ENCODE measurements at places on chromosomes 2 and 18.

DNA sequence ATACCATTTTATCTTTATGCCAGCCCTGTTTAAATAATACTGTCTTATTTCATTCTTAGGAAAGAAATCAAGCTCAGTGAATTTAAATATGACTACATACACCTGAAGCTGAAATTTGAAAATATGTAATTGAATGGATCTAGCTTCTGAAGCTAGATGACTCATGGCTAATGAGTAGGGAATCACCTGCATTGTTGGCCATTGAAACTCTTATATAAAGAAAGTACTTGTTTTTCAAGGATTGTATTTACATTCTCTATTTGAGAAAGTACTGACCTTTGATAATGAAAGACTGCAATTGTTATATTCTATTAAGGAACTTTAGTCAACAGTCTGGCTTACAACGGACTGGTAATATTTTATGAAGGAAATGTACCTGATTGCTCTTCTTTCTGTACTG is 346.7 kb upstream of the LRATD1 start:
- DNase-seq = no peak

- no peak for DNase-seq
Observed at GRCh38 chr2:147850838-147851237, 6.0 kb downstream of the ACVR2A start.

- no peak for DNase-seq
Observed at GRCh38 chr2:43040084-43040854, 186.1 kb downstream of the ZFP36L2 start.

- no peak for DNase-seq
Observed at GRCh38 chr18:68840554-68841263, 42.8 kb downstream of the CCDC102B start.

DNA sequence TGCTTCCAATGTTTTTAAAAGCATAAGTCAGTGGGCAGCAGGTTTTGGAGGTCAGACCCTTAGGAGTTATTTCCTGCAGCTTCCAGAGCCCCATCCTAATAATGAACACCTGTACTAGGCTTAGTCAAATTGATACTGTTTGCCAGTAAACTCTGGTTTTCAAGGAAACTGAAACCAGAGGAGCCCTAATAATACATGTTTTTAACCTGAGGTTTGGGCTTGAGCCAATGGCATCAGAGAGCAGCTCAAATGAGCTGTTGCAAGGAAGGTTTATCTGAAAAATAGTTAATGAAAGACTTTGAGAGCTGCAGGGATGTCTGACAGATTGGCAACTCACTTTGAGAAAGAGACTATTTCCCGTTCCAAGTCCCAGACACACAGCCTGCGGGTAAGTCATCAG is 54.6 kb downstream of the DCC start:
- DNase-seq = no peak

DNA sequence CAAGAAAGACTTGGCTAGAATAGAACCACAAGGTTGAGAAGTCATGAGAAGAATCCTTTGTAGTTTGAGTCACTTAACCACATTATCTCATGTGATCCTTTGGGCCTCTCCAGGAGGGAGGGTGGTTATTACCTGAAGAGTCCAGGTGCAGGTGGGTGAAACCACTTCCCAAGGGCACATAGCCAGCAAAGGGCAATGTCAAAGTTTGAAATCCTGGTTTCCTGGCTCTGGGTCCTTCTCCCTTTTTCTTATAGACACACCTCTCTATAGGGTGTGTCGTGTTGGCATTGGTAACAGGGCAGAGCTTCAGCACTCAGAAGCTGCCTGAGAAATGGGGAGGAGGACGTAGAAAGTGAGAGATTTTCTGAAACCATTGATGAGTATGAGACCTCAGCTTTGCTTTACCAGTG is 137.9 kb downstream of the MGAT5 start:
- DNase-seq = peak; percentile 54

GRCh38 chr18:47604021-47604420 is 326.4 kb downstream of the SMAD2 start:
- no peak for DNase-seq

DNA sequence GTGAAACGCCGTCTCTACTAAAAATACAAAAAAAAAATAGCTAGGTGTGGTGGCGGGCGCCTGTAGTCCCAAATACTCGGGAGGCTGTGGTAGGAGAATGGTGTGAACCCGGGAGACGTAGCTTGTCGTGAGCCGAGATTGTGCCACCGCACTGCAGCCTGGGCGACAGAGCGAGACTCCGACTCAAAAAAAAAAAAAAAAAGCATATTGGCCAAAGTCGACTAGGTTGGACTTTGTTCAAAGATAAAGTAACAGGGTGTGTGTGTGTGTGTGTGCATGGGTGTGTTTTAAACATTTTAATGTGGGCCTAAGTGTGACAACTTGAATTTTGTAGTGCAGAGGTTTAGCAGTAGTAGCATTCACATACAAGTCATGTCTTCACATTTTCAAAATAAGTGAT is 11.7 kb downstream of the GEMIN6 start:
- no peak for DNase-seq

DNA sequence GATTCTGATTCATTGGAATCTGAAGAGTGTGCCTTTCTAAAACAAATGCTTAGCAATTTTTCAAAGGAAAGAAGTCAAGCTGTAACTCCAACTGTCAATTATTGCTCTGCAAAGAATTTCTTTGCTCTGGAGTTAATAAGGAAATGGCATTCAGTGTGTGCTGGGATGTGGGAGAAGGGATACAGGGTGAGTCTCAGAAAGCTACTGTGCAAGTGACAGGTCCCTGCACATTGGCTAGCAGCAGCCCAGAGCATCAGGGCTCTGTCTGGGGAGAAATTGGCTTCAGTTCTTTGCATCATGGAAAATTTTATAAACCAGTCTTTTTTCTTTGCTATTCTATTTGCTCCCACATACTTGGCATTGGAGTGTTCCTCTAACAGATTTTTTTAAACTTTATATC is 1.1 kb upstream of the SYT4 start:
- DNase-seq = no peak

DNA sequence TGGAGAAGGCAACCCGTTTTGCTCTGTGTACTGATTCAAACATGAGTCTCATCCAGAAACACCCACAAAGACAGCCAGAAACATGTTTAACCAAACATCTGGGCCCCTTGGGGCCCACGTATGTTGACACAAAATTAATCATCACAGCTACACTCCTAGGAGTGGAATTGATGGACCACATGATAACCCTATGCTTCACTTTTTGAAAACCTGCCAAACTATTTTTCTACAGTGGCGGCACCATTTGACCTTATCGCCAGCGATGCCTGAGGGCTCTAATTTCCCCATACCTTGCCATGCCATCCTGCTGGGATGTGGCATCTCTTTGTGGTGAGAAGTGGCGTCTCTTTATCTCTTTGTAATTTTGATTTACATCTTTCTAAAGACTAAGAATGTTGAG is 38.5 kb downstream of the PSMG2 start:
- no peak for DNase-seq

- DNase-seq = no peak
Observed at GRCh38 chr18:47403317-47403716, 151.9 kb upstream of the SKOR2 start.

GRCh38 chr2:231144896-231145295 is 20.1 kb upstream of the HTR2B start:
- DNase-seq = no peak

DNA sequence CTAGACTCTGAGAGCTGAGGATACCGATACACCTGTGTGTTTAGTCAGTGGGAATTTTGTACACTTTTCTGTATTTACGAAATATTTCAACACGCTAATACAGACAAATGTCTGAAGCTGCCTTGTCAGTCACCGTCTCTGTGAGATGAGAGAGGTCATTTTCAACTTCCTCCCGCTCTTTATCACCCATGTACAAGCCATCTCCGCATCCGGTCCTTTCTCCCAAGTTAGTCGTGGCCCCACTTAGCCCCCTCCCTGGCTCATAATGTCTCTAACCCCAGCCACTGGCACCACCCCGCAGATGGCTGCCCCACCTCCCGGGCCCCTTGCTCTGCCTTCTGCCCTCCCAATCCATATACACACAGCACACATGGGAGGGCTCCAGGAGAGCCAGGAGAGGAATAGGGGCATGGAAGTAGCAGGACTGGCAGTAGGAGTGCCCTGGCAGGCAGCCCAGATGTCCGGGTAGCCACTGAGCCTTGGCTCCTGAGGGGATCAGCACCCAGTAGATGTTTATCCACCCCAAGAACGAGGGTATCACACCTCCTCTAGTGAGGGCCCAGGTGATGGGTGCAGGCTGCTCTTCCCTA is 2.0 kb upstream of the RUFY4 start:
- no peak for DNase-seq

DNA sequence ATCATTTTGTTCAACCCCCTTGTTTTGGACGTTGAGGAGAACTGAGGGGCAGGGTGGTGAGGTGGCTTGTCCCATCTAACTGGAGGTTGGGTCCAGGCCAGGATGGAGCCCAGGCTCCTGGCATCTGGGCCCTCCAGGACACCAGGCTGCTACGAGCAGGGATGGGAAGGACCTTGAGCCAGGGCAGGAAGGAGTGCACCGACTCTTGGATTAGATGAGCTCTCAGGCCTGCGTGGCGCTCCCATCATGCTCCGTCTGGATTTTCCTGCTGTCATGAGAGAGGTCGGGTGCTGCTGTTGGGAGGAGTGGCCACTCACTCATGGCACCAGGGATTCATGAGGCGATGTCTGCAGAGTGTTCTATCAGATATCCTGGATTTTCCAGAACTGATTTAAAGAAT is 18.3 kb upstream of the ALLC start:
- DNase-seq = no peak

- no peak for DNase-seq
Observed at GRCh38 chr18:52045946-52046675, 293.9 kb upstream of the DCC start.

DNA sequence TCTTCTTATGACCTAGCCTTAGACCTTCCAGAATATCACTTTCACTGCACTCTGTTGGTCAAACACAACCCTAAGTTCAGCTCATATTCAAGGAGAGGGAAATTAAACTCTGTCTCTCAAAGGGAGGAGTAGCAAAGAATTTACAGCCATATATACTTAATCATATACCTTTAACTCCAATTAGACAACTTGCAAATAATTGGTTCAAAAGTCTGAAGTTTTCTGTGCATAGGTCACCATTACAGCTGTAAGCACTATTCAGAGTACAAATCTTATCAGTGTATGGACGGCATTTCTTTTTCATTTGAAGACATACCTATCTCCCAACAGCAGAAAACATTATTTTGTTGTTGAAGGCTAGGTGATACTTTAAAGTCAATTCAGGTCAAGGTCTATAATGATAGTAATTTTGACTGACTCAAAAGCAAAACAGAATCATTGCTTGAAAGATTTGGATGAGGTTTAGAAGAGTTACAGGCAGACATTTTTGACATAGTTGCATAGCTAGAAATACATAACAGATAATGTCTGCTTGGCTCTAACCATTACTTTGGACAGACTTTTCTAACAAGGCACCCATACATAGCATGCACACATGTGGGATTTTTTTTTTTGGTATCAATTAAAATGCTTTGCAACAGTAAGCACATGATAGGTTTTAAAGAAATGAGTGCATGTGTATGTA is 131.5 kb downstream of the CPS1 start:
- DNase-seq = no peak

DNA sequence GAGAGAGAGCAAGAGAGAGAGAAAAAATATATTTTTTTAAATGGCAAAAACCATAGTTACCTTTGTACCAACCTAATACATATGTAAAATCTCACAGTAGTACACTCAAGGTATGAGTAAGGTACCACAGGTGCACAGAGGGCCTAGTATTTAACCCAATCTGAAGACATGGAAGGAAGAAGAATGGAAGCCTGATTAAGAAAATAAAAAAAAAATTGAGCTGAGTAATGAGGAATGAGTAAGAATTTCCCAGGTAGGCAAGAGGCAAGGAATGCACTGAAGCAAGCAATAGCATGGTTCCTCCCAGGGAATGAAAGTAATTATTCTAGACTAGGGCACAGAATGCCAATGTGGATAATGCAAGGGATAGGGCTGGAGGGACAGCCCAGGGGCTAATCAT is 294.2 kb downstream of the FIGN start:
- no peak for DNase-seq

DNA sequence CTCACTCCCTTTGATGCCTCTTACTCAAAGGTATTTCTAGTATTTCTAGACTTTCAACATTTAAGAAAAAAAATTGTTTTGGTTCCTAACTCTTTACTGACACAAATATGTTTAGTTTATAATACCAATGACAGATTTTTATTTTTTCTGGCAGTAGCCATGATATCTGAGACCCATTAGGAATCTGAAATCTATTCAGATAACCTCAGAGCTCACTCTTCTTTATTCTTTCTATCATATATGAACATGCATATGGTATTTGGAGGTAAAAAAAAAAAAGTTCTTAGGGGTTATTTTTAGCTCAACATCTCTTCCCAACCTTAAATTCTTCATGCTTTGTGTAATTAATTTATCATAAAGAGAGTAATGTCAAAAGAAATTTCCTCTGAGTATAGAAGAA is 465.5 kb downstream of the CDH2 start:
- no peak for DNase-seq

DNA sequence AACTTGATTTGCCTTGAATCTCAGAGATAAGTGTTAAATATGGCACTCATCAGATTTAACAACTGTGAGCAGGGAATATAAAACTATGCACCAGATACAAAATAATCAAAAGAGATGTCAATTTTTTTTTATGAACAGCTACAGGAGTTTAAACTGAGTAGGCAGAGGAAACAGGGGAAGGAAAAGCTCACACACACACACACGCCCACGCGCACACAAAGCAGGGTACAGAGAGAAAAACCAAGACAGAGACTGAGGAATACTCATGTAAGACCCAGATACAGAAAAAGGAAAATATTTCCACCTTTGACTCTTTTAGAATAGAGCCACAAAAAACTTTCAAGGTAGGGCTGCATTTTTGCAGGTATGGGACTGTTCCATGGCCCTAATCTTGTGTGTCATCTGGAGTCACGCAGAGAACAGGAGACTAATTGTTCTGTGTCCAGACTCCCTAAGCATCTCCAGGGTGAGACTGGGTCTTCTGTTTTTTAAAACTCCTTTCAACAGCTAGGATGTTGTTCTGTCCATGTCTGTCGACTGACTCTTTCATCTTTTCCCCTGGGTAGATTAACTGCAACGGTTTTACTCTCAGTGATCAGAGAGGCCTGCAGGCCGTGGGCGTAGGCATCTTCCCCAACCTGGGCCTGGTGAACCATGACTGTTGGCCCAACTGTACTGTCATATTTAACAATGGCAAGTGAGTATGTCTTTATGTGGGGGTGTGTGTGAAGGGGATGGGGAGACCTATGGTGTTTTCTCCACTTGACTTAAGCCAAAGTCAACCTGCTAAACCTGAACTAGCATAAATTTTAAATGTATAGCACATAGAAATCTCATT is 23.0 kb downstream of the SMYD1 start:
- DNase-seq = no peak

DNA sequence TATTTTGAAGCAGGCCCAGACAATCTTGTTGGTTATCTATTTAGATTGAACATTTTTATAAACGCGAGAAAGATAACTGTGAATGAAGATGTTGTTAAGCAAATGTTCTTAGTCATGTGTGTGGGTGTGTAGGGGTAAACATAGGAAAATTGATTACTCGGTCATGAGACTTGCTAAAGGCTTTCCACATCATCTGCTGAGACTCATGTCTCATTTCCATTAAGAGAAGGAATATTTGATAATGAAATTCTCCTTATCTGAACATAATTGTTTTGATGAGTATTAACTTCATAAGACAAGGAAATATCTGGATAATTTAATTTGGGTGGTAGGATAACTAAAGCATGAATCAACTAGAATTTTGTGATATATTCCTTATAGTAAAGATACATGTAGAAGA is 19.7 kb downstream of the CCDC102B start:
- DNase-seq = no peak
